ENCODE measurements at places on chromosomes 11 and 22.

DNA sequence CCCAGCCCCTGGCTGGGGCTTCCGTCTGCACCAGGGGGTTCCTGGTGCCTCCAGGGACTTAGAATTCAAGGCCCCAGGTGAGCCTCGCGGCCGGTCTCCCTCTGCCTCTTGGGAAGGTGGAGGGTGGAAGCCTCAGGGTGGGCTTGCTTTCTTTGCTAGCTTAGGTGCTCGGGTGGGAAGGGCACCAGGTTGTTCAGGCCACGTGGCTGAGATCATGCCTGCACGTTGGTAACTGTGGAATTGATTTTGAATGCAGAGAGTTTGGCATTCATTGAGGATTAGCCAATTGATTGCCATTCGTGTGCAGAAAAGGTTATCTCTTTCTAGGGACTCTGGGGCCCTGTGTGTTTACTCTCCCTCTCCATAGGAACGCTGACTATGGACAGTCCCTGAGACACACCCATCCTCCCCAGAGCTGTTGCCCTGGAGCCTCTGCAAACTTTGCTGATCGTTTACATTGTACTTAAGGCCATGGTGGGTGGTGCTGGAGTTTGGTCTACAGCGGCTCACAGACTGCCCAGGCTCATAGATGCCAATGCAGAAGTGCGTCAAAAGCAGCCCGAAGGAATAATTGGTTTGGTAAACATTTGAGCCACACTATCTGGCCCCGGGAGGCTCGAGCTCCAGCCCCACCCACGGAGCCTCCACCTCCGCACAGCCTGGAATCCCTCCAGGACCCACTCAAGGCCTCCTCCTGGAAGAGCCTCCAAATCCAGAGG lies 1457.7 kb downstream of the BRD1 start:
- H3K36me3 ChIP-seq, result no peaks in the 10 kb centered on the region
- no peaks in the 10 kb centered on the region for H3K4me1 ChIP-seq
- peaks cover 8% of the 10 kb centered on the region for H3K27me3 ChIP-seq
- H3K27ac ChIP-seq, result no peak overlapping the region
- no peak overlapping the region for H3K4me3 ChIP-seq

- no peak for DNase-seq
- H3K36me3 ChIP-seq, result no peaks in the 10 kb centered on the region
- peaks cover 18% of the 10 kb centered on the region for H3K27me3 ChIP-seq
- H3K4me1 ChIP-seq, result no peaks in the 10 kb centered on the region
Observed at GRCh38 chr11:113533425-113533698, 58.2 kb upstream of the DRD2 start.

- DNase-seq, result no peak
- no peak overlapping the region for H3K4me3 ChIP-seq
- H3K27ac ChIP-seq, result no peak overlapping the region
- H3K27me3 ChIP-seq, result no peaks in the 10 kb centered on the region
- H3K4me1 ChIP-seq, result no peaks in the 10 kb centered on the region
Observed at GRCh38 chr11:2849994-2850770, 35.4 kb downstream of the CDKN1C start.

GRCh38 chr22:46528121-46528610 lies 9.3 kb downstream of the CELSR1 start:
- peaks cover 18% of the 10 kb centered on the region for H3K27me3 ChIP-seq
- peaks cover 2% of the 10 kb centered on the region for H3K4me1 ChIP-seq
- H3K4me3 ChIP-seq, result no peak overlapping the region
- H3K27ac ChIP-seq, result no peak overlapping the region

- no peak overlapping the region for H3K27ac ChIP-seq
- H3K36me3 ChIP-seq, result no peaks in the 10 kb centered on the region
- no peak overlapping the region for H3K4me3 ChIP-seq
- DNase-seq, result no peak
Observed at GRCh38 chr22:40606306-40606705, 30.2 kb downstream of the MRTFA start.

GRCh38 chr11:73317373-73317772 lies 9.3 kb downstream of the ARHGEF17 start:
- H3K27ac ChIP-seq, result no peak overlapping the region
- H3K36me3 ChIP-seq, result no peaks in the 10 kb centered on the region
- peaks cover 6% of the 10 kb centered on the region for H3K4me1 ChIP-seq
- DNase-seq, result no peak
- no peak overlapping the region for H3K4me3 ChIP-seq

Data from activated CD4-positive, alpha-beta memory T cell treated with anti-CD3 and anti-CD28 coated beads for 36 hours (primary cell).